Stimulated activated CD8-positive, alpha-beta memory T cell treated with anti-CD3 and anti-CD28 coated beads, Interleukin-15, amount 100 ng/mL, for 4 hours (primary cell): ENCODE measurements at places on chromosomes 7 and 10.

DNA sequence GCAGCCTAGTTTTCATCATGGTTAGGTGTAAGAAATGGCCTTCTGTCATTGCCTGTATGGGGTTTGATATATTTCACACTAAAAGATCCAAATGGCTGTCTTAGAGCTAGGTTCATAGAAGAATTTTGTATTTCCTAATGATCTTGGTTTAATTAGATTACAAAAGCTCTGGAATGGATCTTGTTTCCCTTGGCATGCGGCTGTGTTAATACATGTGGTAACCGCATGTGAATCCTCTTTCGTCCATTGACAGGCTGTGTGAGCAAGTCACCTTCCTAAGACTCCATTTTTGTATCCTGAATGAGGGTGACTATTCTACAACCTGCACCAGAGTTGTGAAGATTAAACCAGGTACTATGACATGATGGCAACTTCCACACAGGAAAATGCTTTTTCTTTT, 12.4 kb upstream of the FZD1 start:
- DNase-seq, result no peak

DNA sequence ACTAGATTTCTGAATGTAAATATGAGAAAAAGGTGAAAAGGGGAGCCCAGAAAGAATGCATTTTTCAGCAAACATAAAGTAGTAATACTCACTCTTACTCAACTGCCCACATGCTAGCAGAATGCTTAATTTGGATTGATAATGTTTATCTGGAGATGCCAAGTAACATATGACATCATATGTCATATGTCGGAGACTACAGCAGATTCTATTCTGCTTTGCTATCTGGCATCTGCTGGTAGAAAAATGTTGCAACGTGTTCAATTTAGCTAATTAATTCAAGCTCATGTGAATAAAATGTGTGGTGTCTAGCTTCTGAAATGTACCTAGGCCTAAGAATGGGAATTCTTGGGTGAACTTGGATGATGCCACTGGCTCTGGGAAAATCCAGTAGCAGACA, 4.5 kb downstream of the BBIP1 start:
- DNase-seq, result no peak

- no peak for DNase-seq
Measured at GRCh38 chr10:62266611-62267010, 2.0 kb downstream of the RTKN2 start.

- DNase-seq, result no peak
Measured at GRCh38 chr7:134419085-134419484, 39.8 kb downstream of the AKR1B1 start.

DNA sequence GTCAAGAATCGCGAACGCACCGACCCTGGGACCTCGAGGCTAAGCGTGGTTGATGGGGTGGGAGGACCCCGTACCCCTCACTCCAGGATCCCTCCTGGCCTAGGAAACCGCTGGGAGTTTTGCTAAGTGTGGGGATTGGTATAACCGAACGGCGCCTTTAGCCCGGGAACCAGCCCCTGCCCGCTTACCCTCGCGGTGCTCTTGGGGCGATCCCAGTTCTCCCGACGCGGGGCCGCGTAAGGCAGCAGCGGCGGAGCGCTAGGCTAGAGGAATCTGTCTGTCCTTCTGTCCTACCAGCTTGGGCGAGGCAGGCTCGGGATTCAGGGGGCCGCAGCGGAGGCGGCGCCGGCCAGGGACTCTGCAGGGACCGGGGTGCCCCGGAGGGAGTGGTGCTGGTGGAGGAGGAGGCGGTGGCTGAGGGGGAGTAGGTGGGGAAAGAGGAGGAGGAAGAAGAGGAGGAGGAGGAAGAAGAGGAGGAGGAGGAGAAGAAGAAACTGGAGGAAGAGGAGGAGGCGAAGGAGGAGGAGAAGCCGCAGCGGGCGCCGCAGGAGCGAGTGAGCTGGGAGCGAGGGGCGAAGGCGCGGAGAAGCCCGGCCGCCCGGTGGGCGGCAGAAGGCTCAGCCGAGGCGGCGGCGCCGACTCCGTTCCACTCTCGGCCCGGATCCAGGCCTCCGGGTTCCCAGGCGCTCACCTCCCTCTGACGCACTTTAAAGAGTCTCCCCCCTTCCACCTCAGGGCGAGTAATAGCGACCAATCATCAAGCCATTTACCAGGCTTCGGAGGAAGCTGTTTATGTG, 439 bp upstream of the EMX2 start:
- no peak for DNase-seq

GRCh38 chr7:17444151-17444550, 145.7 kb downstream of the AHR start:
- no peak for DNase-seq

GRCh38 chr10:47050618-47051455, 139.6 kb downstream of the PTPN20 start:
- DNase-seq, result no peak

- DNase-seq, result no peak
Measured at GRCh38 chr7:17530741-17531421, 232.4 kb downstream of the AHR start.

DNA sequence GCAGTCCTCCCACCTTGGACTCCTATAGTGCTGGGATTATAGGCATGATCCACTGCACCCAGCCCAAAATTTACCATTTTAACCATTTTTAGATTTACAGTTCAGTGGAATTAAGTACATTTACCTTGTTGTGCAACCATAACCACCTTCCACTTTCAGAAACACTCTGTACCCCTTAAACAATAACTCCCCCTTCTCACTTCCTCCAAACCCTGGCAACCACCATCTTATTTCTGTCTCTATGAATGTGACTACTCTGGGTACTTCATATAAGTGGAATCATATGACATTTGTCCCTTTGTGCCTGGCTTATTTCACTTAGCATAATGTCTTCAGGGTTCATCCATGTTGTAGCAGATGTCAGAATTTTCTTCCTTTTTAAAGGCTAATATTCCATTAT, 33.6 kb downstream of the SUFU start:
- DNase-seq, result no peak

DNA sequence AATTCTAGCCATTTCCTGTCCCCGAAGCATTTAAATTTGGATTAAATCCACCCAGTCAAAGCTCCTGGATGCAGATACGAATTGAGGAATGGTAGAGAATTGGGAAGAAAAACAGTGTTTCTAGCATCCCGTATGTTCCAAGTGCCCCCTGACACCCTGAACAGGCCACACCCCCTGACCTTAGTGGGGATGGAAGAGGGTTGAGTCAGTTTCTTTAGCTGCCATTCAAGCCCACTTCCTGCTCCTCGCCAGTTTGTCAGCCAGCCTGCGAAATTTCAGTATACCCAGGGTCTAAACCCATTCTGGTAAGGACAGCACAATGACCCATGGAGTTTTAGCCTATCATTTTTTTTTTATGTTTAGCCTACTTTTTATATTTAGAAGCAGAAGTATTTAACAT, 101.1 kb downstream of the PKD1L1 start:
- DNase-seq, result no peak

GRCh38 chr7:129626896-129627295, 15.4 kb downstream of the NRF1 start:
- DNase-seq, result no peak

DNA sequence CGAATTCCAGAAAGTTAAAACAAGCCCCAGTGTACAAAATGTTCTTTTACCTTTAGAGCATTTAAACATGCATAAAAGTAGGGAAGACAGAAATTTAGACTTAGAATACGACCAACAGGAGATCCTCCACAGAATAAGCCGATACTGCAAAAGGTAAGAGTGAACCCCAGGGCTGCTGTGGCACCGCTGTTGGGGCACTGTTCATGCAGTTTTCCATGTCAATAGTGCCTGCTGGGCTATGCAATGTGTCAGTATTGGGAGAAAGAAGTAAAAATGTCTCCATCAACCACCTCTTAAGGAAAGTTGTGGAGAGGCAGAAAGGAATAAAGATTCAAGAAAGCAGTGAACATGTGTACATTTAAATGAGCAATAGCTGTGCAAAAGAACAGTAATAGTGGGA, 326.5 kb upstream of the SEMA3C start:
- DNase-seq, result no peak

GRCh38 chr10:5741276-5741675, 56.6 kb downstream of the TASOR2 start:
- DNase-seq, result no peak

DNA sequence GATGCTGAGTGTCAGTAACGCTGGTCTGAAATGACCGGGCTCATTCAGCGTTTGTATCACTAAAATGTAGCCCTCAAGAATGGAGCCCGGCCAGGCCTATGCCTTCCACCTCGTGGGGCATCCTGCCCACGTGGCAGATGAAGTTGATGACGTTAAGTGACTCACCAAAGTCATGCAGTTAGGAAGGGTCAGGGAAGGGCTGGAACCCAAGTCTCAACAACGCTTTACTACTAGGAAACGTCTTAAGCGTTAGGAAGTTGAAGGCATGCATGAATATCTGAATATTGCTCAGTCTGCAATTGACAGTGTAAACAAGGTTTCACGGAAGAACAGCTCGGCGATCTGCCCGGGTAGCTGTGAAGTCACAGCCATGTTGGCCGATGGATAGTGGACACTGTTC, 14.0 kb upstream of the UBE3C start:
- no peak for DNase-seq

DNA sequence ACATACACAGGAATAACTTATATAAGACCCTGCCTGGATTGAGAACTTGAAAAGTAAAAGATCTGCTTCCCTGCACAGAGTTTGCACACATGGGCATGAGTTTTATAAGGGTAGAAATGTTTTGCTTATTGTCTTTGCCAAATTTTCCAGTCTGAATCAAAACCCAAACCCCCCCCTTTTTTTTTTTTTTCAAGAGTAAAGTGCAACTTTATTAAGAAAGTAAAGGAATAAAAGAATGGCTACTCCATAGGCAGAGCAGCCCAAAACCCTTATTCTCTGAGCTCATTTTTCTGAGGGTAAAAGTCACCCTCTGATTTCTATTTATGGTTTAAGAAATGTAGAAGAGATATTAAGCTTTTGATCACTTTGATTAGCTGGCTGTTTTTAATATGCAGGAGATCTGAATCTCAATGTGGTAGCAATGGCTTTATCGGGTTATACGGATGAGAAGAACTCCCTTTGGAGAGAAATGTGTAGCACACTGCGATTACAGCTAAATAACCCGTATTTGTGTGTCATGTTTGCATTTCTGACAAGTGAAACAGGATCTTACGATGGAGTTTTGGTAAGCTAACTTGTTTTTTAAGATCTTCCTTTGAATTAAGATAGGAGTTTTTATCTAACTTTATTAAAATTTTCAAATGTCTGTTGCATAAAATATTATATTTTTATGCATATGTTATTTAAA, 18.7 kb downstream of the MIOS start:
- no peak for DNase-seq

- no peak for DNase-seq
Measured at GRCh38 chr10:129547608-129548007, 80.6 kb downstream of the MGMT start.

- no peak for DNase-seq
Measured at GRCh38 chr7:102094316-102094650, 192.4 kb upstream of the SH2B2 start.

DNA sequence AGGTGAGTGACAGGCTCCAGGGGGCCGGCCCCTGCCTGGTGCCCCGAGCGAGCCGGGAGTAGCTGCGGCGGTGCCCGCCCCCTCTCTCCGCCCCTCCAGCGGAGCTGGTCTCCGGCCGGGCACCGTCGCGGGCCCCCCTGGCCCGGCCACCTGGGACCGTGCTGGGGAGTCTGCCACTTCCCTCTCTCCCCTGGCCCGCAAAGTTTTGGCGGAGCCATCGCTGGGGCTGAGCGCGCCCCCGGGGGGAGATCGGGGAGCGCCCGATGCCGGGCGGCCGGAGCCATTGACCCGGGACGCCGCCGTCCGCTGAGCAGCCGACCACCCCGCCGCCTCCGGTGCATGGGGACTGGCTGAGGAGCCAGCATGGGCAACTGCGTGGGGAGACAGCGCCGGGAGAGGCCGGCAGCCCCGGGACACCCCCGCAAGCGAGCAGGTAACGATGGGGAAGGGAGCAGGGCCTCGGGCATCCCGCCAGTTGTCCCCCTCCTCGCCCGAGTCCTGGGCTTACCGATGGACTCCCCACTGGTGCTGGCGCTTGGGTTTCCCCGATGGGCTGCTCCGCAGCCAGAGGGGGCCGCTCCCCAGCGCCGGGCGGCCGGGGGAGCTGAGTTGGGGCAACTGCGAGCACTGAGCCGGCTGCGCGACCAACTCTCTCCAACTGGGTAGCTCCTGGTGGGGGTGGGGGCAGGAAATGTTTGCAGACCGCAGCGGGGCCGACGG, at the start of gene UBTD1:
UBTD1 (plus strand) TSS at position 84 of the 720 bp plus-strand sequence; CDS start at position 364, 280 bp downstream.
- no peak for DNase-seq

DNA sequence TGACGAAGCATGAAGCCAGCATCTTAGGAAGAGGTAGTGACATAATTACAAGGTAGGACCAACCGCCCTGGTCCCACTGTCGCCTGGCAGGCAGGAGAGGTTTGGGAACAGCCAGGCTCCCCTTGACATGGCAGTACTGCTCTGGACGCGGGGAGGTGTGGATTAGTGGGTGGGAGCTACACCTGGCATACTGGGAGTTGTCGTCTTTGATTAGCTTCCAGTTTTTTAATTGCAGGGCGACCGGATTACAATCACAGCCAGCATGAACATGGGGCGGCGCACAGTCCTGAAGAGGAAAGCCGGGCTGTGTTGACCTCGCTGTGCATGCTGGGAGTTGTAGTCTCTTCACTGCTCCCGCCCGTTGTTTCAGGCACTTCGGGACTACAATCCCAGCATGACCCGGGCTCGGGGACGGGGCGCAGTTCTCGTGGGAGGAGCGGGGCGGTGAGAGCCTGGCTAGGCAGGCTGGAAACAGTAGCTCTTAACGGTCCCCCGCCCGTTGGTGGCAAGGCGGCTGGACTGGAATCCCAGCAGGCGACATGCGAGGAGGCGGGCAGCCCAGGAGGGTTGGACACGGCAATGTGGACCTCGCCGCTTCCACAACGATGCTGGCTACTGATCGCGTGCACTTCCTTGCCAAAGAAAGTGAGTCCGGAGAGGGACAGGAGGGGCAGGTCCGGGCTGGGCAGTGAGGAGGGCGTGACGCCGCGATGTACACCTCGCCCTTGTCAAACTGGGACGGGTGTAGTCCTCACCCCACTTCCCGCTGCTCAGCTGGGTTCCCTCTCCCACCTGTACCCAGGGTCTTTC, 98.0 kb upstream of the ZNF722 start:
- DNase-seq, result peak; percentile 72

DNA sequence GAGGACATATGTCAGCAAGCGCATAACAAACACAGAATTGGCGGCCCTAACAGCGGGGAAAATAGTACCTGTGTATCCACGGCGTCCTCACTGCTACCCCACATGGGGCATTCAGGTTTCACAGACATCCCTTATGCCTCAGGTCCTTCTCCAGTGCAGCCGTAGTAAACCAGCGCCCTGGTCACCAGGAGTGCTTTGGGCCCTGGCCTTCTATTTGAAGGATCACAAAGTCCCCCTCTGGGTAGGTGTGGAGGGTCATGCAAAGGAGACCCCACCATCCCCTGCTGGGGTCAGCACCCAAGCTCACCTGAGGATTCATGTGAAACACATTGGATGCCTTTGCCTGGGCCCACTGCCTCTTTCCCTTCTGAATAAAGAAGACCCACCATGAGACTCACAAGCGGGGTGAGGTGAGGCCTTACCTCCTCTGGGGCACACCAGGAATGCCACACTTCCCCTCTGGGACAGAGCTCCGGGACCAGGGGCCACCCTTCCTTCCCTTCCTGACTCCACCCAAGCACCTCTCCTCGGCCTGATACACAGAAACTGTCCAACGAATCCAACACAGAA, 18.8 kb downstream of the CLRN3 start:
- no peak for DNase-seq
